ENCODE measurements at places on chromosomes 6 and 20.

DNA sequence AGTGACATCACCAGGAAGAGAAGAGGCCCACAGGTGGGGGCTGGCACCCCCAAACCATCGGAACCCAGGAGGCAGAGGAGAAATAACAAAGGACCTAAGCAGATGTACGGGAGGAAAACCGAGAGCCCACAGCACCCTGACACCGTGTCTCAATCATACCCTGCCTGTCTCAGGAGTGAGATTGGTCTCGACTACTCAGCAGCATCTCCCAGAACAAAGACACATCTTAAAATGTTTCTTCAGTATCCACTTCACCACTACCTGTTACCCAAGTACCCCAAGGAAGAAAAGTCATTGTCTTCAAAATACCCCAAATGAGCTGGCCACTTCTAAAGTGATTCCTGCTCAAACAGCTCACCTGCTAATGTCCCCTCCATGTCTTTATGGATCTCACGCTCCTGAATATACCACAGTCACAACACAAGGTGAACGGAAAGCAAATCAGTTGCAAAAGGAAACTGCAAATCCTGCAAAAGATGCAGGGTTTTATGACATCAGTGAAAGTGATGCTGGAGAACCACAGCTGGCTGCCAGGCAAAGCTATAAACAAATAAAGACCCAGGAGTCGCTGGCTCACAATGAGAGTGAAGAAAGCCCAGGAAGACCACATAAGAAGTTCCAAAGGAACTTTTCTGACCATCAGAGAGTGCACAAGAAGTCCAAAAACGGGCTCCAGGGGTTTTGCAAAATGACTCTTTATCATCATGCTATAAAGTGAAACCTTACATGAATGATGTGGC lies 44.1 kb downstream of the PREX1 start:
- H3K4me3 ChIP-seq = no peak overlapping the region
- H3K4me1 ChIP-seq = no peaks in the 10 kb centered on the region
- H3K27ac ChIP-seq = no peak overlapping the region

DNA sequence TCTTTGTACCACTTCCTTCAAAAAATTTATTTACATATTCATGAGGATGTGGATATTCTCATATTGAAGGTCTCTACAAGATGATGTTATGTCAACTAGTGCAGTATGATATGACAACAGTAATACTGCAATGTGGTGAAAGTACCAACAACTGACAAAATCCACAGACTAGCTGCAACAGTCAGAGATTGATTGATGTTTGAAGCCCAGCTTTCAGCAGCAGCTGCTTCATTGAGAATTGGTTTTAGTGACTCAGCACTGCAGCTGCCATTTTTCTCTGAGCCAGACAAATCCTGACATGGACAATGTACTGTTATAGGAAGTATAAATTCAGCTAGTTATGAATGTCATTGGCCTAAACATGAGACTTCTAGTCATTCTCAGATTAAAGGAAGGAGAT lies 53.8 kb downstream of the PKIB start:
- H3K4me1 ChIP-seq = no peaks in the 10 kb centered on the region
- H3K4me3 ChIP-seq = no peak overlapping the region
- no peak overlapping the region for H3K27ac ChIP-seq
- H3K36me3 ChIP-seq = no peaks in the 10 kb centered on the region
- H3K27me3 ChIP-seq = no peaks in the 10 kb centered on the region

DNA sequence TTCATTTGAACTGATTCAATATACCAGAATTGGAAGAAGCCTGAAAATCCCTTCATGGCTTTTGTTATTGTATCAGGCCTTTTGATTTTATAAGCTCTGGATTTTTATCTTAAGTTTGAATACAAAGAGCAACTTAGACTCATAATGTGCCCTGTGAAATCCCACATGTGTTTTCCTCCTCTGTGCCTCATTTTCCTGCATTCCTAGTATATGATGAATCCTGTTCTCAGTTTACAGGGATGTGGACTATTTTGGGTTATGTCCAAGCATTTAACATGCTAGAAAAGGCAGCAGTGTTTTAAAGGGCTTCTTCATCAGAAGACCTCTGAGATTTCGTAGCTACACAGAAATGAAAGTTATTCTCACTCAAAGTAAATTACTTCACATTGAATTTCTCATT lies 455.0 kb downstream of the RFPL4B start:
- no peaks in the 10 kb centered on the region for H3K4me1 ChIP-seq
- no peaks in the 10 kb centered on the region for H3K36me3 ChIP-seq
- no peak overlapping the region for H3K27ac ChIP-seq
- no peak for DNase-seq

DNA sequence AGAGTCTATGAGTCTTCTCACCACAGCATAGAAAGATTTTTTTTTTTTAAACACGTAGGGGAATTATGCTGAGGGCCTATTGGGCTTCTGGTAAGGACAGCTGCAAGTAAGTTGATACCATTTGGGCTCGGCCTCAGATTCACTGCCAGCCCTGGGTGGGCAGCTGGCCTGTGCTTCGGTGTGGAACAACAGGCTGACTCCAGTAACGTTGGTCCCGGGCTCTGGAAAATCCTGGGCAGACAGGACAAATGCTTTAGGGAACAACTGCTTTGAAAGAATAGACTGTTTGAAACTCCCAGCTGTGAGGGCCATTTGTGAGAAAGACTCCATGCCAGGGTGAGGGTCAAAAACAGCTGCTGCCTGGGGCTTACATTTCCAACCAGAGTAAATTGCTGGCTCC lies 366.5 kb downstream of the QKI start:
- H3K27ac ChIP-seq = no peak overlapping the region
- 0 out of 2 replicates have a peak, but pooled peaks cover 2% of the 10 kb centered on the region for H3K4me1 ChIP-seq
- DNase-seq = no peak
- H3K27me3 ChIP-seq = no peaks in the 10 kb centered on the region
- H3K36me3 ChIP-seq = no peaks in the 10 kb centered on the region

- no peaks in the 10 kb centered on the region for H3K4me1 ChIP-seq
- H3K4me3 ChIP-seq = no peak overlapping the region
- no peaks in the 10 kb centered on the region for H3K36me3 ChIP-seq
- DNase-seq = no peak
- H3K27me3 ChIP-seq = no peaks in the 10 kb centered on the region
Measured at GRCh38 chr6:127877231-127877630, 23.6 kb downstream of the THEMIS start.

DNA sequence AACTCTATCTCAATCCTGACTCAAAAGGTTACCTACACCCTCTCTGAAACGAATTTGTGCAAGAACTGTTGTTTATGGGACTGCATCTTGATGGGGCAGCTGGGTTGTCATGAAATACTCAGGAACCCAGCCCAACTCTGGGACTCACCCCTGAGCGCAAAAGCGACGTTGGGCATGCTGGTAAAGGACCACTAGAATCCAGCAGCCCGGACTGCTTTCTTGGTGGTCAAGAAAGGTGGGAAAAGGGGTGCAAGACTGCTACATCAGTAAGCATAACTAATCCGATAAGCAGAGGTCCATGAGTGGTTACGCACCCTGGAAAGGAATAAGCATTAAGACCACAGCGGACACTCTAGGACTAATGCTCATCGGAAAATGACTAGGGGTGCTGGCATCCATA lies 6.3 kb upstream of the PRR18 start:
- no peak overlapping the region for H3K27ac ChIP-seq
- peaks cover 6% of the 10 kb centered on the region for H3K27me3 ChIP-seq
- H3K4me1 ChIP-seq = no peaks in the 10 kb centered on the region
- no peak overlapping the region for H3K4me3 ChIP-seq
- DNase-seq = no peak

DNA sequence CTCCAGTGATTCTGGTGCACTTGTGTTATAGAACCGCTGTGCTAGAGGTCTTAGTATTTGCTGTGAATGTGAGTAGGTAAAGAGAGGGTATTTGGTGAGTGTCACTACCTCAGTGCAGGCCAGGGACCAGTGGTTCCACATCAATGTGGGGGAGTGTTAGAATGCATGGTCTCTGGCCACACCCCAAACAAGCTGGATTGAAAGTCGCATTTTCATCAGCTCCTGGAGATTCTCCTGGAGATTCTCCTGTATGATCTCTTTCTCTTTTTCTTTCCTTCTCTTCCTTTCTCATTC lies 26.8 kb upstream of the BCAS1 start:
- H3K27ac ChIP-seq = no peak overlapping the region
- H3K36me3 ChIP-seq = no peaks in the 10 kb centered on the region
- no peak for DNase-seq
- no peaks in the 10 kb centered on the region for H3K4me1 ChIP-seq
- H3K4me3 ChIP-seq = no peak overlapping the region
- H3K27me3 ChIP-seq = no peaks in the 10 kb centered on the region

DNA sequence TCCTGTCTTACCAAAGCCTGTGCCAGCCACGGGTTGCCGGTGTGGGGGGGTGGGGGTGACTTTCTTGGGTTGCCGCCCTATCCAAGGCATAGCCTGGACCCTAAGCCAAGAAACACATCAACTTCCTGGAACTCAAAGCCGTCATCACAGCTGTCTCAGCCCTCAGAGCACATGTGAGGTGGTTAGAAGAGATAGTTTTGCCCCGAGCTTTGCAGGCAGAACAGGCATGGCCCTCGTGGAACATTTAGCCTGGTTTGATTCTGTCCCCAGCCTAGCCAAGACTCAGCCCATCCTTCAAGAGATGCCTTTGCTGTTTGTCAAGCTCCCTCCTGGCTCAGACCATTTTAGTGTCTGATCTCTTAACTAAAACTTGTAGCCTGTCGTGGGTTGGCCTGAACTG lies 64.9 kb downstream of the RREB1 start:
- no peaks in the 10 kb centered on the region for H3K36me3 ChIP-seq
- DNase-seq = no peak
- H3K4me3 ChIP-seq = no peak overlapping the region

DNA sequence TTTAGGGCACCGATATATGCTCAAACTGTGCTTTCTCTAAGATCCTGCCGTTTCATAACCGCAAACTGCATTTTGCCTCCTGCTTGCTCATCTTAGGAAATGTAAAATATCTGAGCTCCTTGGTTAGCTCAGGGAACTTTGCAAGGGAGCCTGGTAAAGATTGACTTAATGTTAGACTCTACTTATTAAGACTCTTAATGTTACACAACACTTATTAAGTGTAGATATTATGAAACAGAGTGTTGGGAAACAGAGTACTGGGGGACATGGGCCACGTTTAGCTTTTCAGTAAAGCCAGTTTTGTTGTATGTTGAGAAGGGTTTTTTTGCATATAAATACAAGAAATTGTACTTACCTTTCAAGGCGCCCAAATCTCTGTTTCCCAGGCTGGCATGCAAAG lies 1.9 kb downstream of the LTV1 start:
- no peak overlapping the region for H3K4me3 ChIP-seq
- no peaks in the 10 kb centered on the region for H3K27me3 ChIP-seq
- H3K36me3 ChIP-seq = peaks cover 27% of the 10 kb centered on the region
- H3K4me1 ChIP-seq = no peaks in the 10 kb centered on the region

GRCh38 chr20:24362080-24362479 lies 107.3 kb upstream of the SYNDIG1 start:
- no peaks in the 10 kb centered on the region for H3K27me3 ChIP-seq
- no peaks in the 10 kb centered on the region for H3K36me3 ChIP-seq
- H3K4me3 ChIP-seq = no peak overlapping the region
- peaks cover 2% of the 10 kb centered on the region for H3K4me1 ChIP-seq
- no peak overlapping the region for H3K27ac ChIP-seq
- no peak for DNase-seq
